ENCODE measurements at places on chromosomes 3 and 15.

DNA sequence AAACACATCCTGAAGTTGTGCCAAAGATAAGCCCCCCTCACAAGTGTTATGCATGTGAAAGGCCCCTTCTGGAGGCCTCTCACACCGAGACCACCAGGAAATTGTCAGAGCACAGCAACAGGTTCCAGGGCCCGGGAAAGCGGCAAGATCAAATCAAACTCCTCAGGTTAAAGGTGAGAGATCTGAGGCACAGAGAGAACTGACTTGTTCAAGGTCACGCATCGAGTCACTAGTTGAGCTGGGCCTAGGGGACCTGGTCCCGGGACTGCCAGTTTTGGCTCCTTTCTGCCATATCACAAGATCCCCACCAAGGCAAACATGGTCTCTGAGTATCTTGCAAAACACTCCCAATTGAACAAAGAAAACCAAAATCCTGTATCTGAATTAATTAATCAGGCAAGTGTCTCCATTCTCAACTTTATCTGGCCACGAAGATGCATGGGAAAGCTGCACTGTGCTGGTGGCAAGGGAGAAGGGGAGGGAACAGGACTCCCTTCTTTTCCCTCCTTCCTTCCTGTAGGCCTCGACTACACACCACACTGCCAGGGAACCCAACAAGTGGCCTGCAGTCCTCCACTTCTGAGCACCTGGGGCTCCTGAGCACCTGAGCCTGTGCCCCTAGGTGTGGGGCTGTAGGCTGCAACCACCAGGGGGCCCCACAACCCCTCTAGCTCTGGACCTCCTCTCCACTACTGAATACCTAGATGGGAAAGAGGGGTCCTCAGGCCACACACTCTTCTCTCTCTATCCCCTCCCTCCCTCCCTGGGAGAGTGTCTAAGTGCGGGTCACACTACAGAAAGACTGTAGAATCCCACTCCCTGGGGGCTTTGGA is 37.3 kb downstream of the ANP32A start:
- no peak for DNase-seq

- DNase-seq, result no peak
Observed at GRCh38 chr15:40339621-40339945, 1.2 kb downstream of the CCDC9B start.

DNA sequence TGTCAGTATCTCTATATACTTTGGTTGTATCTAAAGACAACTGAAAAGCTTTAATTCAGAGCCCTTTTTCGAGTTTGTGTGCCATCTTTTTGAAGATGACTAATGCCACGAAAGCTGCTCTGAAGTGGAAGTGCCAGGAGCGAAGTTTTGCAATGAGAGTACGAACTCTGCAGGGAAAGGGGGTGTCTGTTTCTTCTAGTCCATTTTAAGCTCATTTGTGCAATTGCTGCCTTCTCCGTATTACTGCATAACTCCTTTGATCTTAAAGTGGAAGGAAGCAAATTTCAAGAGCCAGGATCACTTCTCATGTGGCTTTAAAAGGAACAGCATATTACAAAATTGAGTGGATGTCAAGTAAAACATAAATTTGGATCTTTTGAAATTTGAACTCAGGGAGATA is 245.3 kb downstream of the FEZF2 start:
- DNase-seq, result no peak

DNA sequence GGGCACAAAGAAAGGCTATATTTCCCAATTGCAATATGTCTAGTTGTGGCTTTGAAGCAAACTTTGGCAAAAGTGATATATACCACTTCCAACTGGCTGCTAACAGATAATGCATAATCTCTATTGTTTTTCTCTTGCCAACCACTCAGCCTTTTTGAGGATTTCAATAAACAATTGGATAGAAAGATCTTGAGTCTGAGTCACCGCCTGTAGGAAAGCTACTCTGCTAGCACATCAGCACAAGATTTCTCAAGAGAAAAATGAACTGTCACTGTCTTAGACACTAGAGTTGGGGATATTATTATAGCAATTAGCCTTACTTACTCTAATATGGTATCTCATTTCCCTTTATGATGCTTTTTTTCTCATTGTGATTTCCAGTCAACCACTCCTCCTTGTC is 119.7 kb downstream of the SST start:
- no peak for DNase-seq

DNA sequence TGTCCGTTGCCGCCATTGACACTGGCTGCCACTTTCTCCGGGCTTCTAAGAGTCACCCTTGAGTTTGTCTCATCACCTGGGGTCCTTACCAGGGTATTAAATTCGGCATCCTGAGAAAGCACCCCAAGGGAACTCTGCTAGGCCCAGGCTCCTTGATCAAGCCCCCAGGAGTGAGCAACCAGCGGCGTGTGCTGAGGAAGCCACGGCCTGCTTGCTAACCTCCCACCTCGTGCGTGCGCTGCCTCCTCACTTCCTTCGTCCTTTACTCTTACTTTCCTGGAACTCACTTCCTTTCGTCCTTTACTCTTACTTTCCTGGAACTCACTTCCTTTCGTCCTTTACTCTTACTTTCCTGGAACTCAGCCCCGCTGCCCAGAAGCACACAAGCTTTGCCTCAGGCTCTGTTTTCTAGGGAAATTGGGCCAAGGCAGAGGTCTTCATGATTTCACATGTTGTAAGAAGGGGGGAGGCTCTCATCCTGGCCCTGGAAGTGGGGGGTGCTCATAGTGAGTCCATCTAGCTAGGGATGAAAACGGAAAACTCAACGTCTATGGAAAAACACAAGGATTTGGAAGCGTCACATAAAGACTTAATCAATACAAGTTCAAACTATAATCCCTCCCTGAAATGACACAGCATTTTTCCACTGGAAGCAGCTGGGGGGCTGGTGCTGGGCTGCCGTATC is 36.7 kb upstream of the BDH1 start:
- no peak for DNase-seq

GRCh38 chr3:116056280-116056679 is 389.0 kb downstream of the LSAMP start:
- DNase-seq, result no peak

DNA sequence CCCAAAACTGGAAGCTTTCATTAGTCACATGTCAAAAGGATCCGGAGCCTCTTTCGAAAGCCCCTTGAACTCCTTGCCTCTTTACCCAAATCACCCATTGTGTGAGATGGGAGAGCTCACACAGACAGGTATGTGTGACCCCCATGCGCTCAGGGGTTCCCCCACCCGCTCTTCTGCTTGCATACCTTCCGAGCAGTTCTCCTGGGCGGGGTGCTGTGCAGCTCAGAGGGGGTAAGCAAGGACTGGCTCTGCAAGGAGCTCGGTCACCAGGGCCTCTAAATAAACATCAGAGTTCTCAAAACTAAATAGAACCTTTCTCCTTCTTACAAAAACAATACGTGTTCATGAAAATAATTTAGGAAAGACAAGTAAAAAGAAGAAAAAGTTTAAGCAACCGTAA is 55.7 kb downstream of the PXYLP1 start:
- no peak for DNase-seq

DNA sequence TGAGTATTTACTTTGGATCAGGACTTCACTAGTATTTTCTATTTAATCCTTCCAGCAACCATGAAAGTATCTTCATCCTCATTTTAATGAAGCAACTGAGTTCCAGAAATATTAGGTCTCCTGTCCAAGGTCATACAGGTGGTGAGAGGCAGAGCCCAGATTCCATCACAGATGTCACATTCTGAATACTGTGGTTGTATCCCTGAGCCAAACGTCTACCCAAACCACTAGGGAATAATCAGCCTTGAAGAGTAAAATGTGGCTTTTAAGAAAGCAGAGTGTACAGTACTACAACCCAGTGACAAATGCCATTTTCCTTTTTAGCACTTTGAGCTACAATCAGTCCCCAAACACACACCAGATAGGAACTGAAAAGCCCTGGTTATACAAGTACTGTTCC is 93.3 kb upstream of the TRIM42 start:
- no peak for DNase-seq

GRCh38 chr3:55569033-55569599 is 82.0 kb upstream of the WNT5A start:
- no peak for DNase-seq

GRCh38 chr15:80264031-80264430 is 12.0 kb upstream of the CTXND1 start:
- DNase-seq, result no peak

DNA sequence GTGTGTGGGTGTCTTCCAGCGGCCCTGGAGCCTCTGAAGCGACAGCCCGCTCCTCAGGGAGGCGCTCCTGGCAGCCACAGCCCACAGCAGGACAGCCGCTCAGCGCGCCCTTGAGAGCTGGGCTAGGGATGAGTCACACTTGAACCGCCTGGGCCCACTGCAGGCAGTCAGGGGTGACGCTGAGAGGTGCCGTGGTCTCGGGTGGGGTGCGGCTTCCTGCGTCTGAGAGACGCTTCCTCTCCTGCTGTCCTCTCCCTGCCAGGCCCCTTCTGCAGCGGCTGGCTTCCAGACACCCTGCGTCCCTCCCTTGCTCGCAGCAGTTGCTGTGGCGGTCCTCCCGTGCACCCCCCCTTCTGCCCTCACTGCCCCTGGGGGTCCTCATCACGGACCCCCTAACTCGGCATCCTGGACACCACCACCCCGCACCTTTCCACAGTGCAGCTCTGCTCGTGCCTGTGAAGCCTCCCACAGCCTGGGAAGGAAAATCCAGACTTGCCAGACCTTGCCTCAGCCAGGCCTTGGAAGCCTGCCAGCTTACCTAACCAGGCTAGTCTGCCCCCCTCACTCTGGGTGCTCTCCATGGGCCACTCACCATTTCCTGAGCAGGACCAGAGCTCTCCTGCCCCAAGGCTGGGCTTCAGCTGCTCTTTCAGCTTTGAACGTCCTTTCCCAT is 1.1 kb upstream of the SPTBN5 start:
- peak; percentile 78 for DNase-seq

GRCh38 chr3:43769885-43770425 is 79.2 kb downstream of the ABHD5 start:
- DNase-seq, result no peak

DNA sequence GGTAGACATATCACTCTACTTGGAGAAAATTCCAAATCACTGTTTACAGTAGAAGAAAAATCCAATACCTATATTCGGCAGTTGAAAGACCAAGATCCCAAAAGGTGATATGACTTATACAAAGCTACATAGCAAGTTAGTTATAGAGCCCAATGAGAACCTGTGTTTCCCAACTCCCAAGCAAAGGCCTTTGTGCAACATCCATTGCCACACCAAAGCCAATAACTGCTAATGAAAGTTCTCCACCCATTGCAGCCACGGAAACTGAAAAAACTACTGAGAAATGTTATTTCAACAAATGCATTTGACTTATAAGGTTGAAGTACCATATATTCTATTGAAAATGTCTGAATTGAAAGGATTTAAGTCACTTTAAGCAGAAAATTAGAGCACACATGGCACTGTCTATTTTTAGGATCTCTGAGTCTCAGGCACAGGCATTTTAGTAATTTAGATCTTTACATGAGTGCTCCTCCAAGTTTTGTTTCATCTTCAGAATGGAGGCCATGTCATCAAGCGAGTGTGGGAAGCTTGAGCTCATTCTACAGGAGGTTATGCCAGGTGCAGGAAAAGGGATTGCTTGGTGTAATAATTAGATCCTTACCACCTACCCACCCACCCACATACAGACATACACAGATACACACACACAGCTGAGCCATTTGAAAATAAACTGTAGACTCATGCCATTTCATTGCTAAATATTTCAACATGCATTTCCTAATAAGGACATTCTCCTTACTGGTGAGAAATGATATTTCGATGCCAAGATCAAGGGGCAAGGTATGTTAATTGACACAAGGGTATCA is 19.7 kb upstream of the ANO10 start:
- DNase-seq, result no peak

DNA sequence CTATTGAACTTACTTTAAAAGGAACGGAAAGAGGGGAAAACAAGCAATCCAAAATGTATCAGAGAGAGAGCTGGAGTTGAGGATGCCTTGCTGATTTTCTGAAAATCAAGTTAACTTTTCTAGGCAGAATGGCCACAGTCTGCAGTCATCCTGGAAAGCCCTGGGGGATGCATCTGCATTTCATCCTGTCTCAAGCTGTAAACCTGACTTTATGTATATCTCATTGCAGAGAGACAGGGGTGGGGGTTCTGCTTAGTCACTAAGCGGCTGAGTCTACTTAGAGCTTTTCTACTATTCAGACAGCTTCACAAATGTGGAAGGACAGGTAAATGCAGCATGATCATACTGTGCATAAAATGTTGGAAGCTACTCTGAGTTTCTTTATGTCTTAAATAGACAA is 41.4 kb downstream of the MRPS25 start:
- no peak for DNase-seq

GRCh38 chr3:99332718-99333117 is 305.7 kb upstream of the COL8A1 start:
- DNase-seq, result no peak

DNA sequence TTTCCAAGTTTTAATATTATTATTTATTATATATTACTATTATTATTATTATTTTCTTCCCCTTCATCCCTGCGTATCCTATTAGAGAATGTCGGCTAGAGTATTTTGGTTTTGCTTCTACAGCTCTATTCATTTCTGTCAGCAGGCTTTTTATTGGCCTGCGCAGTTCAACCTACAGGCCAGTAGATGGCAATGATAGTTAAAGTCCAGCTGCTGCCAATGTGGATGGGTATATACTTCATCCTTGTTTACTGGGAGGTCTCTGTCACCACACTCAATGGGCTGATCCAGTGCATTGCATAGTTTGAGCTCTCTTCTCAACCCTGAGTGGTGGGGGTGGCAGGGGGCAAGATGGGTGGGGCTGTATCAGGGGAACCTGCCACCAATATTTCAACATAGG is 799.8 kb downstream of the NSUN3 start:
- DNase-seq, result no peak

- no peak for DNase-seq
Observed at GRCh38 chr15:25730918-25731317, 132.2 kb downstream of the ATP10A start.

GRCh38 chr3:16182183-16182582 is 7.7 kb downstream of the GALNT15 start:
- no peak for DNase-seq
